Trophoblast cell (in vitro differentiated cells and primary cell): ENCODE measurements at places on chromosomes 4 and X.

- DNase-seq, result no peak
Measured at GRCh38 chr4:74375824-74376426, 11.0 kb downstream of the EREG start.

DNA sequence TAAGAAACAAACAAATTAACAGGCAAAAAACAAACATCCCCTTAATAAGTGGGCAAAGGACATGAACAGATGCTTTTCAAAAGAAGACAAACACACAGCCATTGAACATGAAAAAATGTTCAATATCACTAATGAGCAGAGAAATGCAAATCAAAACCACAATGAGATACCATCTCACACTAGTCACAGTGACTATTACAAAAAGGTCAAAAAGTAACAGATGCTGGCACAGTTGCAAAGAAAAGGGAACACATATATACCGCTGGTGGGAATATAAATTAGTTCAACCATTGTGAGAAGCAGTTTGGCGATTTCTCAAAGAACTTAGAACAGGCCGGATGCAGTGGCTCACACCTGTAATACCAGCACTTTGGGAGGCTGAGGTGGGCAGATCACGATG is 146.1 kb upstream of the NEIL3 start:
- no peak for DNase-seq

DNA sequence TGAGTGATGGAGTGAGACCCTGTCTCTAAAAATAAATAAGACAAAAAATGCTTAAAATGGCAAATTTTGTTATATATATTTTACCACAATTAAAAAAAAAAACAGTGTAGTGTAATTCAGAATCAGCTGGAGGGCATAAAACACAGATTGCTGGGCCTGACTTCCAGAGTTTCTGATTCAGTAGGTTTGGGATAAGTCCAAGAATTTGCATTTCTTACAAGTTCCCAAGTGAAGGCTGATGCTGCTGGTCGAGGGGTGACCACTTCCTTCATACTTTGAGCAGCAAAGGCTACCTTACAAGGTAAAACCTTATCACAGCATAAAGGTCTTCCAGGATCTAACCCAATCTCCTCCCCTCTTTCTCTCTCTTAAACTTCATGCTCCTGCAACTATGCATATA is 40.7 kb downstream of the KLHL8 start:
- DNase-seq, result no peak

GRCh38 chr4:22444813-22445212 is 71.1 kb downstream of the ADGRA3 start:
- no peak for DNase-seq

DNA sequence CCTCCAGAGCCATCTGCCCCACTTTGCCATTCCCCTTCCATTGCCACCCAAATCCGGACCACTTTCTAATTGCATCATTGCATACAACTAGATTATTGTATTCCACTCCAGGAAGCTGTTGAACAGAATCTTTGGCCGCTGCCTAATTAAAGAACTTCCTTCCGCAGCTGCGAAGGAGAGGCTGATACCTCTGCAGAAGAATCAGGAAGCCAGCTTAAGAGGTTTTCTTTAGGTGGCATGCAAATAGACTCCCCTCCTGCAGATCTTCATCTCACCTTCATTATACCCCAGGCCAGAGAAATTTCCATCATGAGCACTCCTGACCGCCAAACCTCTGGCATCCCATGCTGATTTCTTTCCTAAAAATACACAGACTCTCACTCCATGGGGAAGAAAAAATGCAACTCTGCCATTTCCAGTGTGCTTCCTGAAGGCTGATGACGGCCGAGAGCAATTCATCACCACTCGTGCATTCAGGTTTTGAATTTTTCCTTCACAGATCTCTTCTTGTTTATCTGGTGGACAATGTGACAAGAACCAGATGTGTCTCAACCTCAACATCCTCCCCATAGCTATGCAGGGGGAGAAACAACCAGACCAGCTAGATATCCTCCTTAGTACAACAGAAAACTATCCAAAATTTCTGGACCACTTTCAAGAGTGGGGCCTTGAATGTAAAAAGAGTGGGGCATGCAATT is 31.2 kb downstream of the LGI2 start:
- DNase-seq, result no peak
